Activated CD4-positive, alpha-beta T cell treated with anti-CD3 and anti-CD28 coated beads, Interleukin-2, amount 10 ng/mL, durations not matched to agents 24 days and 14 days (primary cell): ENCODE measurements at places on chromosomes 7 and 10. TPM values are rescaled to one million over a fixed set of nuclear protein-coding genes. Genes with fewer than 3 reads are reported as not detected.

The GIMAP6 gene
- 35.5 and 35.8 TPM in 2 replicates for total RNA-seq

- no peaks in the 10 kb centered on the region for H3K27me3 ChIP-seq
- no peak for DNase-seq
- H3K27ac ChIP-seq = no peak overlapping the region
- H3K4me1 ChIP-seq = no peaks in the 10 kb centered on the region
- no peaks in the 10 kb centered on the region for H3K36me3 ChIP-seq
Measured at GRCh38 chr7:14666304-14666703, 236.2 kb downstream of the DGKB start.

DNA sequence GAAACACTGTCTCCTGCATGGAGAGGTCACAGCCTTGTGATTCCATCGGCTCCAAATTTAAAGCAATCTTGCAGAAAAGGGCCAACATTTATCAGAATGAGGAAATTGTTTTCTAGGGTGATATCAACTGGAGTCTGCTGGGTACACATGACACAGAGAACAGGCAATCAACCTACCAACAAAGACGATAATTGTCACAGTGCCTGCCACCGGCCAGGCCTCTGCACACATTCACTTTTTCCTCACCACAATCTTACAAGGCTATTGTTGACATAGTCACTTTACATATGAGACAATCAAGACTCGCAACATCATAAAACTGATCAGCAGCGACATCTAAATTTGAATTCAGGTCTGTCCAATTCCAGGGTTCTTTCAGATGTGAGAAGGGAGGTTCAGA is 189.4 kb downstream of the KCNMA1 start:
- no peak overlapping the region for H3K4me3 ChIP-seq
- no peak overlapping the region for H3K27ac ChIP-seq
- DNase-seq = no peak
- no peaks in the 10 kb centered on the region for H3K4me1 ChIP-seq
- H3K36me3 ChIP-seq = no peaks in the 10 kb centered on the region

- H3K4me1 ChIP-seq = peaks cover 32% of the 10 kb centered on the region
- H3K27me3 ChIP-seq = no peaks in the 10 kb centered on the region
- no peak overlapping the region for H3K4me3 ChIP-seq
- peaks cover 28% of the 10 kb centered on the region for H3K36me3 ChIP-seq
- H3K27ac ChIP-seq = no peak overlapping the region
- no peak for DNase-seq
Measured at GRCh38 chr7:135666846-135667245, 4.5 kb downstream of the STMP1 start.

- H3K27me3 ChIP-seq = peaks cover 23% of the 10 kb centered on the region
- no peak overlapping the region for H3K4me3 ChIP-seq
- H3K36me3 ChIP-seq = no peaks in the 10 kb centered on the region
Measured at GRCh38 chr10:69742928-69743602, 58.6 kb upstream of the COL13A1 start.

GRCh38 chr7:132029369-132030085 is 473.1 kb upstream of the PODXL start:
- no peaks in the 10 kb centered on the region for H3K27me3 ChIP-seq
- no peak overlapping the region for H3K4me3 ChIP-seq
- H3K36me3 ChIP-seq = no peaks in the 10 kb centered on the region
- no peaks in the 10 kb centered on the region for H3K4me1 ChIP-seq
- no peak for DNase-seq

- no peak overlapping the region for H3K4me3 ChIP-seq
- no peak overlapping the region for H3K27ac ChIP-seq
- no peak for DNase-seq
- no peaks in the 10 kb centered on the region for H3K4me1 ChIP-seq
- H3K27me3 ChIP-seq = peaks cover 8% of the 10 kb centered on the region
Measured at GRCh38 chr7:155781433-155781832, 30.8 kb downstream of the SHH start.
